ENCODE measurements at places on chromosomes 3 and 15.

DNA sequence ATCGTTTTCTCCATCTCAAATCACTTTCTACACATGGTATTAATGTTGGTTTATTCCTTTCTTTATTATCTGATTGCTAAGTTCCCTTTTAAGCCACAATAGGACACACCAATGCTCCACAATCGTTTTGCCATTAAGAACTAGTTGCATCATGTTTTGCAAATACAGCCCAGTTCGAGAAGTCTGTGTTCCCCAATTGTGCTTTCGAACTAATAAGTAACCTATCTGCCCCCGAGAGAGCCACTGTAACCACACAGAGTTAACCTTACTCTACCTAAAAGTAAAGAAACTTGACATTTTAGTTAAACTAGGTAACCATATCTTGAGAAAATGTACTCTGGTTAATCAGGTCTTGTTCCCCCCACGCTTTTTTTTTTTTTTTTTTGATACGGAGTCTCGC lies 39.1 kb downstream of the MAGI1 start:
- peak overlapping the region; percentile 54 for H3K27ac ChIP-seq
- DNase-seq, result peak; percentile 73
- no peaks in the 10 kb centered on the region for H3K27me3 ChIP-seq

GRCh38 chr3:190433626-190434025 lies 16.1 kb downstream of the TMEM207 start:
- H3K4me3 ChIP-seq, result no peak overlapping the region
- no peaks in the 10 kb centered on the region for H3K36me3 ChIP-seq
- H3K27me3 ChIP-seq, result no peaks in the 10 kb centered on the region
- DNase-seq, result no peak

GRCh38 chr15:96354731-96355567 lies 24.4 kb downstream of the NR2F2 start:
- no peak overlapping the region for H3K27ac ChIP-seq
- H3K36me3 ChIP-seq, result no peaks in the 10 kb centered on the region
- H3K27me3 ChIP-seq, result no peaks in the 10 kb centered on the region
- peak overlapping the region; percentile 81 for H3K4me3 ChIP-seq

DNA sequence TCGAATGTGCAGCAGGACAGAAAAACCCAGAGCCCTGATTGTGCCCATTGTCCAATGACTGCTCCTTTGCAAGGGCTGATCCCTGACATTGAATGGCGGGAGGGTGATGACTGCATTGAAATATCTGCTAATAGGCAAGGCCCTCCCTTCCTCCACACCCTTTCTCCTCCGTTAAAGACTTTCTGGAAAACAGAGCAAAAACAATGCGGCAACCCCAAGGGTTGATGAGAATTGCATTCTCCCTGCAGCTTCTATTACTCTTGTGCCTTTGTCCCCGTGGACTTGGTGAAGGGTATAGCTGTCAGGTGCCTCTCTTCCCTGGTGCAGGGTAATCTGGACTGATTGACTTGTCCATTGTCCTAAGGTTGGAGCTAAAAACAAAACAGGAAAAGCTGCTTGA lies 71.8 kb downstream of the THSD4 start:
- H3K27ac ChIP-seq, result no peak overlapping the region
- no peaks in the 10 kb centered on the region for H3K4me1 ChIP-seq
- no peaks in the 10 kb centered on the region for H3K36me3 ChIP-seq
- H3K27me3 ChIP-seq, result no peaks in the 10 kb centered on the region
- DNase-seq, result no peak

- no peaks in the 10 kb centered on the region for H3K36me3 ChIP-seq
- no peak overlapping the region for H3K4me3 ChIP-seq
- no peak overlapping the region for H3K27ac ChIP-seq
- no peak for DNase-seq
These were observed 9.0 kb downstream of the SPATA12 start for GRCh38 chr3:57069503-57069902.

- DNase-seq, result no peak
- H3K36me3 ChIP-seq, result no peaks in the 10 kb centered on the region
These were observed 4.5 kb upstream of the TLNRD1 start for GRCh38 chr15:80996247-80996646.

GRCh38 chr15:40081691-40082194 lies 26.9 kb downstream of the BMF start:
- DNase-seq, result peak; percentile 96
- H3K27ac ChIP-seq, result peak overlapping the region; percentile 95
- no peaks in the 10 kb centered on the region for H3K36me3 ChIP-seq
- no peaks in the 10 kb centered on the region for H3K27me3 ChIP-seq
- H3K4me3 ChIP-seq, result peak overlapping the region; percentile 69

DNA sequence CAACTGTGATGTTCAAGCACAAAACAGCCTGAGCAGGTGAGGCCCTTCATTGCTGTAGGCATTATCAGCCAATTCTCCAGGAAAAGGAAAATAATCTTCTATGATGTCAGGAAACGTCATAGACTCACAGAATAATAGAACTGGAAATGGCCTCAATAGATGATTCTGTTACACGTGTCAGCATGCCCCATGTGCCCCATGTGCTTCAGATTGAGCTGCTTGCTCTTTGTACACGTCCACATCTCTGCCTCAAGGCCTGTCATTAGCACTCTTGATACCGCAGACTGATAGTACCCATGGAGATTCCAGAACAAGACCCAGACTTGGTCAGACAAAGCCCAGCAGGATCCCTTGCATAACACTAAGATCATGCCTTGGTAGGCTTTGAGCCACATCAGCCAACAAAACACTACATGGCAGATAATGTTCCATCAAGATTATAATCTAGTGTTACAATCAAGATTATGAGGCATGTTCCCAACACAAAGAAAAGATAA lies 95.9 kb downstream of the MEIS2 start:
- peaks cover 21% of the 10 kb centered on the region for H3K4me1 ChIP-seq
- H3K4me3 ChIP-seq, result no peak overlapping the region
- no peak overlapping the region for H3K27ac ChIP-seq
- H3K27me3 ChIP-seq, result no peaks in the 10 kb centered on the region
- DNase-seq, result no peak

GRCh38 chr15:29568840-29569532 lies 253.3 kb downstream of the TJP1 start:
- peak; percentile 23 for DNase-seq
- no peak overlapping the region for H3K4me3 ChIP-seq
- no peak overlapping the region for H3K27ac ChIP-seq
- peaks cover 4% of the 10 kb centered on the region for H3K27me3 ChIP-seq
- no peaks in the 10 kb centered on the region for H3K36me3 ChIP-seq

DNA sequence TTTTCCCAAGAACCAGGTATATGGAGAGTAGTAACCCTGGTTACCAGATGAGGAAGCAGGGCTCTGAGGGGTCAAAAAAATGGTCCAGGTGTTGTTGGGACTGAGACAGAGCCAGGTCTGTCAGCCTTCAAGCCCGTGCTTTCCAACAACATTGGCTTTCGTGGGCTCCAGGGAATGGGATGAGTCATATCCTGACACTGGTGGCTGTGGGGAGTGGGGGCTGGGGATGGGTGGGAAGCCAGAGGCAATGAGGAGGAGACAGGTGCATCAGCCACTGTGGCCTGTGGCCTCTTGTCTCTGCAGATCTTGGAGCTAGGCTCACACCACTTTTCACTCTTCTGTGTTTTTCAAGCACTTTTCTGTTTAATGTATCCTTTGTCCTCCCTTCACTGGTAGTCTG lies 38.2 kb downstream of the CORO2B start:
- no peaks in the 10 kb centered on the region for H3K4me1 ChIP-seq
- no peak for DNase-seq
- H3K4me3 ChIP-seq, result no peak overlapping the region
- H3K27ac ChIP-seq, result no peak overlapping the region
